Right lobe of liver (tissue), 6 donors: ENCODE measurements at places on chromosomes 12 and 14.

- DNase-seq: no peak
Observed at GRCh38 chr14:57246933-57247657, 21.6 kb downstream of the EXOC5 start.

GRCh38 chr14:57243320-57243719, 25.4 kb downstream of the EXOC5 start:
- no peak for DNase-seq

DNA sequence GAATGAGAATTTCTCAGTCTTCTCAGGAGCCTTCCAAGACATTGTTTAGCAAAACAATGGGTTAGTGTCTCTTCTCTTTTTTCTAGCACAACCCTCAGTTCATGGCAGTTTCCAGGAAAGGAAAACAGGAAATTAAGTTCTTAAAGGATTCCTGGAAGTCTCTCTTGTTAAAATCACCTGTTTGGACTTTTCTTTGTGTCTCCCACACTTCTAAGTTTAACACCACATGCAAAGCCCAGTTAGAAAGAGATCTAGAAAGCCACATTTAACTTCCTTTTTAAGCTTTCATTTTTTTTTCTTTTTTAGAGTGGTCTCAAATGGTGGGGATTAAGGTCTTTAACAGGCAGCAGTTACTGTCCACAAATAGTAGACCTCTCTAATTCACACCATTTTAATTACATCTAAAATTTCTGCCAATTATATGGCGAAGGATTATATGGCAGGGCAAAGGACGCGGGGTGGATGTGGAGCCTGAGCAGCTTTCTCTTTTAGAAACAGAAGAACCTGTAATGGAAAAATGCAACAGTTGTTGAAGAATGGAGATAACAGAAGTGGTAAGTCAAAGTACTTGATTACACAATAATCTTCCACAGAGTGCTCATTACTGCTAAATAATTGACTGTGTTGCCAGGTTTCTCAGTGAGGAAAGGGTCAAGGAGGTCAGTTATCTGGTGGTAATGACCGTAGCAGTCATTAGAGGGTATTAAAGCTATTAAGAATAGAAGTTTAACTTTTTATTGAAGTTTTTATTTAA, 298.6 kb downstream of the AKAP6 start:
- DNase-seq: no peak

- DNase-seq: peak; percentile 31
Observed at GRCh38 chr12:81610955-81611889, 147.9 kb downstream of the PPFIA2 start.

DNA sequence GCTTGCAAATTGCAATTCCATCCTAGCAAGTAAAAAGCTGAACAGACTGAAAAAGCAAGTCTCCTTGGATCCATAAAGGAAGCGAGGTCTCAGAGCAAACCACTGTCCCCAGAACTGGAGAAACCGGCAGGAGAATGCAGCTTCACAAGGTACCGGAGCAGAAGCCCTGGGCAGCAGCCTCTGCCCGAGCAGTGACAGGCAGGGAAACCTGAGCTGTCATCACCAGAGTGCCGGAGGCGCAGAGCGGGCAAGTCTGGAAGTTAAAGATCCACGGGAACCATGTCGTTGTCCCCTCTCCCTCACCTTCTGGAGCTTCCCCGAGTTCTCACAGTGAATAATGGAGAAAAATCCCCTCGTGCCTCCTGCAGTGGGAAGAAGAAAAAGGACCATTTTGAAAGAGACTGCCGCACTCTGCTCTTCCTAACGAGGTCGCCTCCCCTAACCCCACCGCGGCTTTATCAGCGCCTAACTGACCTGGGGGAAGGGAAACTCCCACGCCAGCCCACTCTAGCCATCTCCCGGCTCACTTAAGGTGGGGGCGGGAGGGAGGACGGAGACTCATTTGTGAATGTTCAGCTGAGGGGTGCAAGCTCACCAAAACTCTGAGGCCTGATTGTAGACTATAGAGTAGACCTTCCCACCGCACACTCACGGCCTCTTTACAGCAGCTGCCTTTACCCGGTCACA, 27.8 kb downstream of the FBXL14 start:
- DNase-seq: no peak

GRCh38 chr12:32390572-32391219, 8.7 kb upstream of the FGD4 start:
- DNase-seq: peak; percentile 48

- DNase-seq: no peak
Observed at GRCh38 chr14:100362311-100362927, 39.3 kb downstream of the SLC25A47 start.

DNA sequence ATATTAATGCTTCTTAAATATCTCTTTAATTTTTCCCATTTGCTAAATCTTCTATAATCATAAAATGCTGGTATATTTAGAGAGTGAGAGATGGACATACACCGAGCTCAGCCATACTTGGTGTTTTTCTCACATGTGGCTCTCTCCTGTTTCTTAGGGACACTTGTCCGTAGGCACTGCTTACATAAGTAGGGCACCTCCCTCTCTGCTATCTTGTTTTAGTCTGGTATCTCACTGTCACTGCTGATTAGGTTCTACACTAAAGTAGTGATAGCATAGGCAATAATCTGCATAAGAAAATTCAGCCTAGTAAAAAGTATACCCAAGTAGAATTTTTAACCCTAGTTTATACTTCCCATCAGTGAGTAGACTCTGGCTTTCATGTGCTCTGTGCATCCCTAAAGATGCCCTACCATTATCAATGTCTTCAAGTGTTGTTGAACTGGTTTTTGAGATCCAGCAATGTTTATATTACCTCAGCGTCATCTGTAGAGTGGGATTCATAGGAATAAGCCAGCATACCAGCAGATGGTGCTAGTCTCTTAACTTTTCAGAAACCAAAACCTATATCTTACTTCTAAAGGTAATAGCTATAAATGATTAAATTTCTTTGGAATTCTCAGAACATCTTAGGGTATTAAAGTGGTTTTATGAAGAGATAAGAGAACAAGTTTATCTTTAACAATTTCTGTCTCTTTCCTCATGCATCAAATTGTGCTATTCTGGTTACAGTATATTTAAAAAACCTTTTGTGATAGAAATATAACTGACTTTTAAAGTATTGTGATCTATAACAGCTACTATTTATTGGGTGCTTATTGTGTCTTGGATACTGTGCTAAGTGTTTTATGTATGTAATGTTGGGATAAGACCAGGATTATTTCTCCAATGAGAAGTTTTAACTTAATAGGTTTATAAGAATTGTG, 32.9 kb downstream of the ARID2 start:
- no peak for DNase-seq

DNA sequence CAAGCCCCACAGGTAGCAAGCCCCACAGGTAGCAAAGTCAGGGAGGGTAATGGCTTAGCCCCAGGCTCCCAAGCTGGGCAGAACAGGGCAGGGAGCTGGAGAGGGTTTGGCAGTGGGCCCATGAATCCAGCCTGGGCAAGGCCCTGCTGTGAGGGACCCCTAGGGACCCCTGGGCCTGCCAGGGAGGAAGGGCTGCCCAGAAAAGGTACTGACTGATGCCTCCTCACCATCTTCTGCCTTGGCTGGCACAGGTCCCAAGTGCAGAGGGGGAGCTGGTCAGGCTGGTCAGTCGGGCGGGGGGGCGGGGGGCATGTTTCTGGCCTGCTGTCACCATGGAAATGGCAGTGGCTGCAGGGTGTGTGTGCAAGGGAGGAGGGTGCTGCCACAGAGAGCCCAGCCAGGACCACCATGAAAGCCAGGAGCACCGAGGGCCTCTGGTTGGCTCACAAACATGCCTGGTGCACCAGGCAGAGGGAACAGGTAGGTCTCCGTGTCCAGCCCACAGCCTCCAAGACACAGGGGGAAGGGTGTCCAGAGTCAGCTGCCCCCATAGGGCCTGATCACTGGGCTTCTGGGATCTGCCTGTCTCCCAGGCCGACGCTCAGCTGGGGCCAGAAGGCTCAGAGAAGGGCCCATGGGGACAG, 1.5 kb upstream of the CRIP2 start:
- DNase-seq: no peak
